Ovary (tissue), 10 donors: ENCODE measurements at places on chromosomes 11 and 22. TPM values are rescaled to one million over a fixed set of nuclear protein-coding genes. Genes with fewer than 3 reads are reported as not detected.
A peak's percentile ranks its signal among the peaks of the same experiment; 100 is the strongest.

DNA sequence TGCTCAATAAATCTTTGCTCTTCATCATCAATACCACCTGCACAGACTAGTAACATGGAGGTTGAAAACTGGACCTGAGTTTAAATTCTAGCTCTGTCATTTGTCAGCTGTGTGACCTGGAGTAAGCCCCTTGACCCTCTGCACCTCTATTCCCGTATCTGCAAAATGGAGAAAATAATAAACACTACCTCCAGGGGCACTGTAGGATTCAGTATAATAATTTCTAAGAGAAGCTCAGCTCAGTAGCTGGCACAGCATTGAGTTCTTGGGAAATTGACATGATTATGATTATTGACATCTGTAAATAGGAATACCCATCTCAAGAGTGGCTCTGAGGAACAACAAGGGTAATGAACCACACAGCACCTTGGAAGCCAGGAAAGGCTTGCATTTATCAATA lies 78.4 kb downstream of the MN1 start:
- no peak for DNase-seq

DNA sequence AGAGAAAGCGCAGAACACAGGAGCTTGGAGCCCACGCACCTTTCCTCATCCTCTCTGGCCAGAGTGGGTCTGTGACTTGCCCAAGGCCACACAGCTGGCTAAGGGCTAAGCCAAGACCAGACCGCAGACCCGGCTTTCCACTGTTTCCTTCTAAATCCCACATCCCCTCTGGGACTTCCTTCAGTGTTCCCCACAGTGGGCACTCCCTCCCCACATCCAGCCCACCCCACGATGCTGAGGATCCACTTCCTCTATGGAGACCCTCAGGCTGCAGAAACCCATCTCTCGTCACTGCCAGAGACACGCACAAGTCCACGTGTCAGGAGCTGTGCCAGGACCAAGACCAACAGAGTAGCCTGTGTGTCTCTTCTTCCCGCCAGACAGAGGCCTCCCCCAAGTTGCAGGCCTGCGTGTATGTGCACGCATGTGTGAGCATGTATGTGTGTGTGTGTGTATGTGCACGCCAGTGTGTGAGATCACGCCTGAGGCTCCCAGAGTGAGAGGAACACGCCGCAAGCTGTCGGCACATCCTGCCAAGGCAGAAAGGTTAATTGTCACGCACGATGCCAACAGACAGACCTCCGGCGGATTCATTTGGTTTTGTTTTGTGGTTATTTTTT lies 21.6 kb downstream of the PDGFB start:
- no peak for DNase-seq

GRCh38 chr11:100672498-100673033 lies 14.5 kb upstream of the ARHGAP42 start:
- no peak for DNase-seq

DNA sequence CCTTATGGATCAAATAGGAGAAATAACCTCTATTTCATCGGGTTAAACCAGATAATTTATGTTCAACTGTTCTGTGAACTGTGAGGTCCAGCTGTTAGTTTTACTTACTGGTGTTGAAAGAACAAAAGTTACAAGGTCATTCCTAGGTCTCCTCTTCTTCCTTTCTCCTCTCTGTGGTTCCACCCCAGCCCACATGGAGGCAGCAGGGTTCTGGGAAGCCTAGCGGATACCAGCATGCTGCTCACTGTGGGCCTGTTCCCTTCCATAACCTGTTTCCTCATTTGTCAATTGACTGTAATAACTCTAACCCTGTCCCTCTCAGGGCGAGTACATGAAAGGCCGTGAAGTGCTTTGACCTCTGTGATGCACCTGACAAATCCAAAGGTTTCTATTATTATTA lies 27.8 kb downstream of the RELT start:
- DNase-seq, result peak; percentile 71

The SLC7A4 gene
- total RNA-seq, result not detected
